Activated CD4-positive, alpha-beta memory T cell treated with anti-CD3 and anti-CD28 coated beads, Interleukin-2, amount 10 ng/mL, durations not matched to agents 7 days and 5 days (primary cell): ENCODE measurements at places on chromosomes 5 and 9. TPM values are rescaled to one million over a fixed set of nuclear protein-coding genes. Genes with fewer than 3 reads are reported as not detected.

GRCh38 chr9:87226896-87227295, 270.8 kb upstream of the DAPK1 start:
- no peak for DNase-seq

GRCh38 chr9:92820964-92821363, 56.3 kb upstream of the BICD2 start:
- DNase-seq: no peak

DNA sequence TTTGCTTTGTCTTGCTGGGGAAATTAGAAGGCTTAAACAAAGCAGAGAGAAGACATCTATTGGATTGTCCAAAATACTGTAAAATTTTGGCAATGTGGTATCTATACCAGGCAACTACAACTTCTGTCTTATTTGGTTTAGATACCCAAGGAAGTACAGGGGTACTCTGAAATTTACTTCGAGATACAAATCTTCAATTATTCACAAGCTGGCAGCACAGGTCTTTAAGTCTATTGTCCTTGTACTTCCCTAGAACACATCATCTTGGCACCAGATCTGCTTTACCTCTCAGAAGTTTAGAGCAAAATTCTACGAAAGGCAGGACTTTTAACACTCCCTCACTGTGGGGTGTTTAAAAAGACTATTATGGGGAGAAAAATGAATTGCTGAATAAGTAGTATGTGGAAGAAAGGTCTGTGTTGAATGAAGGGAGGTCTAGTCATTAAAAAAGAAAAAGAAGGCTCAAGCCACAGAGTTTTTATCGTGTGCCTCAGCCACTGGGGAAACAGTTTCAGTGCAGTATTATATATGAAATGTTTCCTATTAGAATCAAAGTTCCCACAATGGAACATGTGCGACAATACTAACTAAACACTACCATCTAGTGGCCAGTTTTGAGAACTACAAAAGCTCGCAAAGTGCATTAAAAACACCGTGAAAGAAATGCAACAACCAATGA, 93.7 kb downstream of the PDE4D start:
- DNase-seq: no peak

DNA sequence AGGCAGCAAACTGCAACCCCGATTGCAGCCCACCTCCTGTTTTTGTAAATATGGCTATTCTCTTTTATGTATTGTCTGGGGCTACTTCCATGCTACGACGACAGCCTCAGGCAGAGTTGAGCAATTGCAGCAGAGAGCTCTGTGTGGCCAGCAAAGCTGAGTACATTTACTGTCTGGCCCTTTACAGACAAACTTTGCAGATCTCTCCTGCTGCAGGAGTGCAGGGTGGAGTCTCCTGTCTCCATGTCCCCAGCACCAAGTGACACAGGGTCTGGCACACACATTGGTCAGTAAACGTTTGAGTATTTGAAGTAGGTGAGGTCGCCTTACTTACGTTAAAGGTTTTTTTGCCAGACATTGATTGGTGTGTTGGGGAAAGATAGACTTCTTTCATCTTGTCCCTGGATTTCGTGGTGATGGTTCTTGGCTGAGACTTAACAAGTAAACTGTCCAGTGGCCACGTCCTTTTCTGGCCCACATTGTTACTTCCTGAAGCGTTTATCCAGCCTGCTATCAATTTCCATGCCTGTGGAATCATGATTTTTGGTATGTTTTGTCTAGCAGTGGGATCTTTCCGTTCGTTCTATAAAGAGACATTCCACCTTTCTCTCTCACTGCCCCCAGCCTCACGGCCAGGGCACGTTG, 27.2 kb downstream of the PRRC2B start:
- DNase-seq: no peak

SCGB3A2 gene
- total RNA-seq: not detected

DNA sequence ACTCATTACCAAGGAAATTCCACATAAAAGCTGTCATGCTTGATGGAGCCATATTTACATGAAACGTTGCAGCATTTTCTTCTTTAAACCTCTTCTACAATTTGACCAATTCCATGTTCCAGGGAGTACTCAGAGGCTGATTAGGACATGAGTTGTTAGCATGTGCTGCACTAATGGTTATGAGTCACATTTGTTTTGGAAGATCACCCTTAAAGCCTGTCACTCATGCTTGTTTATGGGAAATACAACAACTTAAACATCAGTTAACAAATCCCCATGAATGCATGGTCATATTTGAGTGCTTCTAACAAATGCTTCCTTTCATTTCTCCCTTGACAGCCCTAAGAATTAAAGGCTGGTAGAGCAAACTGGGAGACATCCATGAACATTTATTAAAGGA, 156.1 kb downstream of the GHR start:
- no peak for DNase-seq

DNA sequence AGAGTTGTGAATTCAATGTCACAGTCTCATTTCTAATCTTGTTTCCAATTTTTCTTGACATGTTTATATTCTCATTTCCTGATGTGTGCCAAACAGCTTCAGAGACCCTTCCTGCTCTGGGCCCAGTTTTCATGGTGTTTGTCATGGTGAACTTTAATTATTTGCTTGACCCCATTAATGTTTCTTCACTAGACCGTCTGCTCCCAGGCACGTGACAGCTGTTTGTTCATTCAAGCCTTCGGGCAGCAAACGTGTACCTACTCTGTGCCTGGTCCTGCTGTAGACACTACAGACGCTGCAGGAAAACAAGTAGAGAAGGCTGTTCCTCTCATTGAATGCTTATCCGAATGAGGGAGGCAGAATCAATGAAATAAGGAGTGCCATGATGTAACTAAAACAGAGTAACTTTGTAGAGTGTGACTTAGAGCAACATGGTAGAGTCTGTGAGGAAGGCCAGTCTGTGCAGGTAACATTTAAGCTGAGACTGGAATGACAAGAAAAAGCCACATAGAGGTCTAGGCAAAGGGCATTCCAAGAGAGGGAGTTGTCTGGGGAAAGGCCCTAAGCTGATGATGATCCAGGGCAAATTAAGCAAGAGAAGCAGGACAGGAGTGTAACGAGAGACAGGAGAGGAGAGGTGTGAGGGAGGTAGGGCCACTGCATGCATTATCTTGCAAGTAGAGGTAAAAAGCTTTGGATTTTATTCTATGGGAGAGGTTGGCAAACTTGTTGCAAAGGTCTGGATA, 191.4 kb downstream of the SEMA5A start:
- DNase-seq: no peak

PDCD1LG2 gene
- 4.1 TPM for total RNA-seq

GRCh38 chr5:76111477-76112174, 28.4 kb downstream of the SV2C start:
- no peak for DNase-seq

DNA sequence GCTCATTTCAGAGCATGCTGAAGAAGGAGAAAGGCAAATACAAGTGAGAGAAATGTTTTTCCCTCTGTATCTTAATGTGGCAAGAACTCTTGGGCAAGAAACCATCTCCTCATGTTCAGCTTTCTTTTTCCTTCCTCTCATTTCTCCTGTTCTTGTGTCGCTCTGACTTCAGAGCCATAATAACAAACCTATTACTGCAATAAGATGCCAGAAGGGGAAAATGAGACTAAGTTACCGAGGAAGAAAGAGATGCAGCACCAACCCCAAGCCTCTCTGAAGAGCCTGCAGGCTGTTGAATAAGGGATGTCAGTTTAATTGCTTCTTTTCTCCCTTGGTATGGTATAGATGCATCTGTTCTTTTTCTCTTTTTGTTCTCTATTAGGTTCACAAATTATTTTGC, 170.1 kb upstream of the GLRA1 start:
- no peak for DNase-seq

DNA sequence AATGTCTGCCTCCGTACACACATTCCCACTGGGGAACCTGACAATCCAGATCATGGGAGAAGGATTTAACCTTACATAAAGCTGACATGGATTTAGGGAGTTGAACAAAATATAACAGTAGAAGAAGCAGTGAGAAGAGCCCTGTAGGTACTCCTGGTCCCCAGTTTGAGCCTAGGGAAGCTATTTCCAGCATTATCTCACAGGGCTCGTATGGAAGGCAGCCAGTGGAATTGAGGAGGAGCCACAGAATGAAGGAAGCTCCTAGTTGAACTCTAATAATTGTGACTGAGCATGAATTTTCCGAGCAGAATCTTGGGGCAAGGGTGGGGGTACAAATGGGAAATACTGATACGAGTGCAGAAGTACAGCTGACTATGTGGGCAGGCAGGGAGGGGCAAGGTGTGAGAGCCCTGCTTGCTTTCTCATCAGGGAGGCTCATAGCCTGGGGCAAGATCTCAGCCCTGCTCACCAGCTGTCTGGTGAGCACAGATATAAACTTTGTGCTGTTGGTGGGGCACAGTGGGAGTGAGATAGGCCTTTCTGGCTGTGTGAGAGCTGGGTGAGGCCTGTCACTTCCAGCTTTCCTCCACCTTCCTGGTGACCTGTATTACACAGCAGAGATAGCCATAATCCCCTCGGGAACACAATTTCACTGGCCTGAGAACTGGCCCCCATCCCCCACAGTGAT, 290.7 kb upstream of the IL12B start:
- no peak for DNase-seq

GRCh38 chr5:10503321-10503720, 60.5 kb upstream of the ANKRD33B start:
- DNase-seq: no peak

DNA sequence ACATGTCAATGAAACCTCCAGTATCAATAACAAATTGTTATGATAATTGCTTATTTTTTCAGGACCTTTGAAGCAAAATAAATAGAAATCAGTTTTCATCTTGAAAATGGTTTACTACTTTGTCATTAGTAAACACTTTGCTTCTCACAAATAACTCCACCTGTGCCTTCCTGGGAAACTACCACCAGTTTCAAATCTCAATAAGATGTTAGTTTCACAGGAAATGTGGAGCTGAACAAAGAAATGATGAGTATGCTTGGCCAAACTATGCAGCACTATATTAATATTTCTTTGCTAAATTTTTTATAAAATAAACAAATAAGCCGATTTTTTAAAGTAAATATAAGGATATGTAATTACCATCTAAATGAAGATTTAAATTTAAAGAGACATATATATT, 221.5 kb upstream of the HAPLN1 start:
- no peak for DNase-seq

TMEM232 gene
- total RNA-seq: 1.1 TPM

DNA sequence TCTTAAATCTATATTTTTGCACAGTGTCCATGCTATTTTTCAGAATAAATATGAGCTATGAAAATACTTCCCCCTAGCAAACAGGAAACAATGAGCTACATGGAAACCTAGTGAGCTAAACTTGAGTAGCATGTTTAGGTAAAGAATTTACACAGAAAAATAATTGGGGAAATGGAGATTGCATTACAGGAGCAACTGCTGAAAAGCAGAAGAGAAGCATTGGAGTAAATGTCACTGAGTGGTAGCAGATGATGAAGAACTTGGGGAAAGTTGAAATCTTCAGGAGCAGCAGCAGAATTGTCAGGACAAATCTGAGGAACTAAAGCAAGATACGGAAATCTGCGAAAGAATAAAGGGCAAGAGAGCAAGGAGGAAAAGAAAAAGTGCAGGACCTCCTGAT, 610.3 kb downstream of the TLE1 start:
- no peak for DNase-seq

- DNase-seq: no peak
Observed at GRCh38 chr5:169296419-169297143, 4.4 kb downstream of the SLIT3 start.

DNA sequence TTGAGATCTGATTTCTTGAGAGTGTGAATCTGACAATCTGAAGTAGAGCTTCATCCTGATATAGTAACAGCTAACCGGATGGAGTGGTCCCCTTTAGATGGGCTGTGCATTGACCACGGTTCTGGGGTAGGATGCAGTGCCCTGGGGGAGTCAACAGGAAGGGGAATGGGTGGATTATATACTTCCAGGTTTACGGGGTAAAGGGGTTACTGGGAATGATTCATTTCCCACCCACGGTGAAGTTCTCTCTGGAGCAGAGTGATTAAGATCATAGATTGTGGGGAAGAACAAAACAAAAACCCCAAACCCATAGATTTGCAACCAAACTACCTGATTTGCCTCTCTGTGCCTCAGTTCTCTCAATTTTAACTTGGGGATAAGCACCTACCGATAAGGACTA, 1.5 kb upstream of the B4GALT7 start:
- no peak for DNase-seq

- DNase-seq: no peak
Observed at GRCh38 chr9:94920420-94921091, 194.1 kb downstream of the AOPEP start.

- no peak for DNase-seq
Observed at GRCh38 chr9:16202914-16203728, 650.3 kb downstream of the CCDC171 start.

DNA sequence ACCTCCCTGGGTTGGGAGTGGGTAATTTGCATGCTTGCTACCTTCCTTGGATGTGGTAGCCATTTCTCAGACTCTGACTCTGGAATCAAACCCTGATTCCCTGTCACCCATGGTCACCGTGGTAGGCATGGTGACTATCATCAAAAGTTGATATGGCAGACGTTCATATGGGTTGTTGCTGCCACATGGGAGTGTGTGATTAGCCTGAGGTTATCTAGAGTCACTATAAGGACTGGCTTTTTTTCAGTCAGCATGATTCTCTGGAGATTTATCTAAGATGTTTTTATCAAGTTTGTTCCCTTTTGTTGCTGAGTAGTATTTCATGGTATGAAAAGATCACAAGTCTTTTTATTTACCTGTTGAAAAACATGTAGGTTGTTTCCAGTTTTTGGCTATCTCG, 7.0 kb downstream of the RCL1 start:
- no peak for DNase-seq

CDC42SE2 gene
- total RNA-seq: 166 TPM
